ENCODE measurements at places on chromosomes 7 and 10.

GRCh38 chr7:90582164-90582563 is 14.0 kb upstream of the CDK14 start:
- no peaks in the 10 kb centered on the region for H3K36me3 ChIP-seq
- H3K4me1 ChIP-seq, result peaks cover 15% of the 10 kb centered on the region
- DNase-seq, result no peak
- H3K4me3 ChIP-seq, result no peak overlapping the region
- no peak overlapping the region for H3K27ac ChIP-seq
- no peaks in the 10 kb centered on the region for H3K27me3 ChIP-seq

DNA sequence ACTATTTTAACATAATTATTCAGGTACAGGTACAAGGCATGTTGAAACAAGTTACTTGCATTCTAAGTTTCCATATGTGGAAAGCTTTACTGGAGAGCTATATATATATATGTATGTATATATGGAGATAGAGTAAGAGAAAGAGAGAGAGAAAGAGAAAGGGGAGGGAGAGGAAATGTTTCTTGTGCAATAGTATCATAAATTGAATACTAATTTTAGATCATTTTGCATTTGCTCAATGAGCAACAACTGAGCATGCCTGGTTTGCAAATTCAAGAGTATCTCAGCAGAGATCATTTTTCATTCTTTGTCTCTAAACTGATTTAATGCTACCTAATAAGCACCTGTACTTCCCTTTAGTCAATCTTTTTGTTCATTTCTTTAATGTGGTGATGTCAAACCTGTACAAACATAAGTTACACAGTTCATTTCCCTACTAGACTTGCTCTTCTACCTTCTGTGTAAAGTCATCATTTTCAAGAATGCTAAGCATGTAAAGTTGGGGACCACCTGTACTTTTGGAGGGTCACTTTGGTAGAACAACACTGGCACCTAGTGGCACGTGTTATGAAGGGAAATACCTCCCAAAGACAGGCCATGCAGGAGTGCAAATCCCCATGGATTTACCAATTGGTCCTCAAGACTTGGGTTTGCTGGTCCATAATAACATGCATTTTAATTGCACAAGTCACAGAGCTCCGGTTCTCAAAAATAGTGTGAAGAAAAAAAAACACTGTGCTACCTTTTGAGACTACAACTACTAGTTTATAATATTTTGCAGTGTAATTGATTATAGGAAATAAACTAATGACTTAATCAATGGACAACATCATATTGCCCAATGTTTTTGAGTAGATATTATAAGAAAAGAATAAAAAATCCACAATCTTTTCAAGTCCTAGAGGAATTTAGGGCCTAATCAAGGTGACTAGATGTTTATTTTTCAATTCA is 431.2 kb upstream of the IGFBP3 start:
- no peaks in the 10 kb centered on the region for H3K27me3 ChIP-seq
- no peak overlapping the region for H3K27ac ChIP-seq
- DNase-seq, result no peak
- H3K4me1 ChIP-seq, result no peaks in the 10 kb centered on the region
- H3K4me3 ChIP-seq, result no peak overlapping the region

DNA sequence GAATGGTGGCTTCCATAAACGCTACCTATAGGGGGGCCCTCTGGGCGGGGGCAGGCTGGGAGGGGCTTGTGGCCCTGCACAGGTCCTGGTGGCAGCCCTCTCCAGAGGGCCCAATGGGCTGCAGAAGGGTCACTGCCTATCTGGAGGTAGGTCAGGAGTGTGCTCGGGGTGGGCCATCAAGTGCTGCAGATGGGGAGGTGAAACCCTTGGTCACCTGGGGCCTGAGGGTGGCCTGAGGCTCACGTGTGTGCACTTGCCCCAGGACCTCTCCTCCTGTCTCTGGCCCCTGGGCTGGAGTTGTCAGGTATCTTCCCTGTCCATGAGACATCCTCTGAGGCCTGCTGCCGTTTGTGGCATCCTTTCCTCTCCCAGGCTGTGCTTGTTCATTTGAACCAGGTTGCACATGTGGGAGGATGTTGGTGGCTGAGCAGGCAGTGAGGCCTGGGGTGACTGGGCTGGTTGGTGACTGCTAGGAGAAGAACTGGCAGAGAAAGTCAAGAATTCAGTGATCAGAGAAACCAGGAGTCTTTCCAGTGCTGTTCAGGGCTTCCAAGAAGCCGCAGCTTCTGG is 21.1 kb upstream of the SH2D4B start:
- DNase-seq, result no peak
- peaks cover 34% of the 10 kb centered on the region for H3K4me1 ChIP-seq
- H3K27ac ChIP-seq, result peak overlapping the region; percentile 38
- H3K36me3 ChIP-seq, result peaks cover 73% of the 10 kb centered on the region
- H3K27me3 ChIP-seq, result no peaks in the 10 kb centered on the region

GRCh38 chr10:44519361-44519760 is 134.5 kb upstream of the CXCL12 start:
- no peak overlapping the region for H3K27ac ChIP-seq
- no peak for DNase-seq
- no peaks in the 10 kb centered on the region for H3K36me3 ChIP-seq
- no peak overlapping the region for H3K4me3 ChIP-seq
- H3K4me1 ChIP-seq, result no peaks in the 10 kb centered on the region

- DNase-seq, result peak; percentile 20
- no peaks in the 10 kb centered on the region for H3K27me3 ChIP-seq
- peak overlapping the region; percentile 88 for H3K27ac ChIP-seq
- H3K36me3 ChIP-seq, result peaks cover 33% of the 10 kb centered on the region
Observed at GRCh38 chr10:62805231-62806099, 945 bp downstream of the ADO start.

DNA sequence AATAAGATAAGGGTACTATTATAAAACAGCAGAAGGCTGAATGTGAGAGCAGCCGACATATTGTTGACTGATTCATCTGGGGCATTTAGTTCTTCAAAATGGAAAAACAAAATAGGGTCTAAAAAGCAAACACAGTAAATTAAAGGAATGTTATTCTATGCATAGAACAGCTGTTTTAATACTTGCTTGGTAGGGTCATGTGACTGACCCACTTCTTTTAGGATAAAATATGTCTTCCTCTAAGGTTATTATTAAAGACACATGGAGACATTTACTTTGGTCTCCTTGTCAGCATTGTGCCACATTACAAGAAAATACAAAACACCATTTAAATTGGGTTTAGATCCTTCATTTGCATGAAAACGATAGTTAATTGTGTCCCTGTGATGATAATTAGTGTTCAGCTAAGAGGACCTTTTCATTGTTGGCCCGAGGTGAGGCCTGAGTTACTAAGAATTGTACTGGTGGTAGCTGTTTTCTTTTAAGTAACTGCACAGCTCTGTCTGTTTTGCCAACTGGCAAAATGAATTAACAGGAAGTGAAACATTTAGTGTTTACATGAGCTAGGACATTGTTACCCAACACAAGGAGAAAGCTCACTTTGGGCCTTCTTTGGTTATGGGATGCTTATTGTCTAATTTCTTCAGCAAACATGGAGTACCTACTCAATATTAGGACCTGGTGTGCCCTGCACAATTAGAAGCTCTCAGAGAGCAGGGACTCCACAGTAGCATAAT is 764.4 kb downstream of the LRMDA start:
- H3K36me3 ChIP-seq, result no peaks in the 10 kb centered on the region
- no peak for DNase-seq
- H3K4me1 ChIP-seq, result no peaks in the 10 kb centered on the region
- no peak overlapping the region for H3K27ac ChIP-seq
- no peak overlapping the region for H3K4me3 ChIP-seq
- H3K27me3 ChIP-seq, result no peaks in the 10 kb centered on the region

- H3K27ac ChIP-seq, result no peak overlapping the region
- H3K4me1 ChIP-seq, result no peaks in the 10 kb centered on the region
- no peak for DNase-seq
- peaks cover 4% of the 10 kb centered on the region for H3K27me3 ChIP-seq
- no peak overlapping the region for H3K4me3 ChIP-seq
Observed at GRCh38 chr10:43905512-43906236, 257.0 kb upstream of the ZNF32 start.
